Uterus (tissue), 4 donors: ENCODE measurements at places on chromosomes 1 and 21. TPM values are rescaled to one million over a fixed set of nuclear protein-coding genes. Genes with fewer than 3 reads are reported as not detected.

PCNX2 gene
- total RNA-seq: 4.1 TPM

OR2AK2 gene
- total RNA-seq: not detected

KRTAP21-2 gene
- total RNA-seq: not detected

KCNJ9 gene
- total RNA-seq: not detected

SIK1 gene
- 4.4 TPM for total RNA-seq
